NCI-H1694 (cell line): ENCODE measurements at places on chromosomes 7 and 10.

DNA sequence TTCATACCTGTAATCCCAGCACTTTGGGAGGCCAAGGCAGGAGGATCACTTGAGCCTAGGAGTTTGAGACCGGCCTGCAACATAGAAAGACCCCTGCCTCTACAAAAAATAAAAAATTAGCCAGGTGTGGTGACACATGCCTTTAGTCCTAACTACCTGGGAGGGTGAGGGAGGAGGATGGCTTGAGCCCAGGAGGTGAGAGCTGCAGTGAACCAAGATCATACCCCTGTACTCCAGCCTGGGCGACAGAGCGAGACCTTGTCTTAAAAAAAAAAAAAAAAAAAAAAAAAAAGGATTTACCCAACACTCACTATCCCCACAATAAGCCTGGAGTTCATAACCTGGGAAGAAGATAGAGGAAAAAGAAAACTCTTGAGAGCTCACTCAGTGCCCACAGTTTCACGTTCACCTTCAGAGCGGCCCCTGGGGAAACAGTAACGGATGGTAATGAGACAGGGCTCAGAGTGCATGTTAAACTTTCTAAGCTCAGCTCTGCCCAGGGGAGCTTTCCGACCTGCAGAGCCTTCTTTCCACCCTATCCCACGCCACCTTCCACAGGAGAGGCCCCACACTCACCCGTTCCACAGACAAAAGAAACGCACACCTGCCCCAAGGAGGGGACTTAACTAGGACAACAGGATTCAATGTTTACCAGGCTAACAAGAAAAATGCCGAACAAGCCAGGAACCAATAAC is 259.8 kb upstream of the KLF14 start:
- no peak for DNase-seq

- no peak for DNase-seq
Measured at GRCh38 chr10:78921895-78922294, 146.9 kb upstream of the ZMIZ1 start.

DNA sequence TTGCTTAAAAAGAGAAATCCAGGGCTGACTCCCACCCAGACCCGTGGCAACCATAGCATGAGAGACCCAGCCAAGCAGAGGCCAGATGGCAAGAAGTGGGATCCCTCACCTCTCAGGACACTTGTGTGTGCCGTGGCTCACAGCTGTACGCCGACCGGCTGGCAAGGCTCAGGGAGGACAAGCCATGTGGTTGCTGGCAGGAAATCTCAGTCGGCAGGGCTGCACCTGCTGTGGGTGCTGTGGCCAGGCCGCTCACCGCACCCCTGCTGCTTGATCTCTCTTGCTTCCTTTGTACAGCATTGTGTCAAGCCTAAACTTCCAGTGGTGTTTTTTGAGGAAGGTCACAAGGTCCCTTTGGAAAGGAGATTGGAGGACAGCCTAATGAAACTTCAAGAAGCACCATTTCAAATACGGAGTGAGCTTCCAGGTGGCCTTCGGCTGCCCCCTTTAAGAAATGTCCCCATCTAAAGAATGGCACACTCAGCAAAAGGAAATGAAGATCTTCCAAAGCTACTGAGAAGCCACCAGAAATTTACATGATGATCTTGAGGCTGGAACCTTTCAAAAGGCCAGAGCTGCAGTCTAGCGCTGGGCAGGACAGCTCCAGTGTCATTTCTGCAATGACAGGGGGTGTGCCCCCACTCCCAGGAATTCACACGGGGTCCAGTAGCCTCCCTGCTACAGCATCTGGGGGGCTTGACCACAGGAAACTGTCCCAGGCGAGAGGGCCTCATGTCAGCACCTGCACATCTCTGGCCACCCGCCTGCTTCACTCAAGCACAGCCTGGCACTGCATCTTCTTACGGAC is 409.0 kb upstream of the MGMT start:
- DNase-seq, result no peak

GRCh38 chr10:87507879-87508483 is 3.3 kb downstream of the MINPP1 start:
- DNase-seq, result no peak

DNA sequence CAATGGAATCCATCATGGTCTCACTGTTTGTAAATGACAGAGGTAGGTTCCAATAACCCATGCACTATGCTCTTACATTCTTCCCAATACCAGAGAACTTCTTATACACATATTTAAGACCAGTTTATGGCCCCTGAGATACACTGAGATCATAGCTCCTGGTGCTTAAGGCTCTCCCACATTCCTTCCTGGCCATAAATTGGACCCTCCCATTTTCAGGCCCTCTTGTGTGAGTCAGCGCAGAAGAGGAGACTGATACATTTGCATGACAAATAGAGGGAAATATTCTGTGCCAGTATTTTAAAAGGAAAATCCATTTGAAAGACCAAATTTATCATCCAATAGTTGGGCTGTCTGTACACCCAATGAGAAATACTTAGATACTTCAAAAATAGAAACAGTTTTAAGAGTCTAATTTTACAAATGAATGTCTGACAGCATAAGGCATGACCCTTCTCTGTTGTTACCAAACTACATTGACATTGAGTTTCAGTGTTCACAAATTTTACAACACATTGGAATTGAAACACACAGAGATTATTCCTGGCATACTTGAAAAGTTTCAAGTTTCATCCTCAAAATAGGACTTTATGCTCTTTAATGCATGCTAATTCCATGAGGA is 35.3 kb downstream of the SLC16A9 start:
- DNase-seq, result no peak

- no peak for DNase-seq
Measured at GRCh38 chr10:7327885-7328284, 82.9 kb downstream of the SFMBT2 start.

GRCh38 chr10:43976292-43976691 is 327.6 kb upstream of the ZNF32 start:
- DNase-seq, result no peak

- DNase-seq, result no peak
Measured at GRCh38 chr7:116153050-116153449, 57.3 kb upstream of the TES start.

DNA sequence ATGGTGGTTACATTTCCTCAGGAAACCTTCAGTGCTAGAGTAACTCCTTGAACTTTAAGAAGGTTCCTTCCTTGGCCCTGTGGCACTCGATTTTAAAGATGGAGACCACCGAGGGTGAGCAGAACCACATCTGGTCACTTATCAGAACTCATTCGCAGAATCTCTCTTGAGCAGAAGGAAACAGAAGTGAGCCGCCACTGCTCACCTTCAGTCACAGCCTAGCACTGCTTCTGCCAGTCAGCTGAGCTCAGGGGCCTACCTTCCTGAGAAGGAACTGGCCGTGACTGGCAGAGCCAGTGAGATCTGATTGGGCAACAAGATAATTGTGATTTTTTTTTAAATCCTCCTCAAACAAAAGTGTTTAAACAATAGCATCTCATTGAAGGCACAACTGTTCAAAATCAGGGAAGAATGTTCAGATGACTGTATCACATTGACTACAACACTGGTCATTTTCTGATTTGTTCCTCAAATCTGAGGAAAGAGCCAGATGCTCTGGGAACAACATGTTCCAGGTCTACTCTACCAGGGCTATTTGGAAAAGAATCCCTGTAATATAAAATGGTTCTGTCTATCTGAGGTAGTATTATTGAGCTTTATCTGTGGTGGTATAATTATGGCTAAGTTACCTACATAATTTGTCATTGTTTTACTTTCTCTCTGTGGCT is 2.7 kb upstream of the SYPL1 start:
- DNase-seq, result no peak

DNA sequence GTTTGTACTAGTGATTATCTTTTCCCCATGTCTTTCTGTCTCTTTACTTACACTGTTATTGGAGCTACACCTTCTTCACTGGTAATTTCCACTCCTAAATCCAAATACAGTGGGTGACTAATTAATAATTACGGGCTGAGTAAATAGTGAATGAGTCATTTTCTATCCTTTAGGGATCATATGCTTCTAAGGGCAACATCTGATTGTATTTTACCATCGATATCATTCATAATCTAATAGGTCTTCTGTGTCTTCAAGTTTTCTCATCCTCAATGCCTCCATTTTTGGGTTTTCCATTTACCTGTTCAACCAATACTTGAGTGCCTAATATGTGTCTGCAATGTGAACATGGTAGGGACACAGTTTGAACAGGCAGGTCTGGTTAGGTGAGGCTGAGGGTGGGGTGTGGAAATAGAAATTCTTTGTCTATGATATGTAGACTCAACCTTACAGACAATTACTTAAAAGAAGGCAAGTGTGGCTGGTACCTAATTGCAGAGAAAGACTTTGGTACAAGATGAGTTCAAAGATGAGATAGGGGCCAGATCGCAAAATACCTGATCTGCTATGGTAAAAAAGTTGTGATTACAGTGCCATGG is 5.9 kb upstream of the DHX32 start:
- no peak for DNase-seq

DNA sequence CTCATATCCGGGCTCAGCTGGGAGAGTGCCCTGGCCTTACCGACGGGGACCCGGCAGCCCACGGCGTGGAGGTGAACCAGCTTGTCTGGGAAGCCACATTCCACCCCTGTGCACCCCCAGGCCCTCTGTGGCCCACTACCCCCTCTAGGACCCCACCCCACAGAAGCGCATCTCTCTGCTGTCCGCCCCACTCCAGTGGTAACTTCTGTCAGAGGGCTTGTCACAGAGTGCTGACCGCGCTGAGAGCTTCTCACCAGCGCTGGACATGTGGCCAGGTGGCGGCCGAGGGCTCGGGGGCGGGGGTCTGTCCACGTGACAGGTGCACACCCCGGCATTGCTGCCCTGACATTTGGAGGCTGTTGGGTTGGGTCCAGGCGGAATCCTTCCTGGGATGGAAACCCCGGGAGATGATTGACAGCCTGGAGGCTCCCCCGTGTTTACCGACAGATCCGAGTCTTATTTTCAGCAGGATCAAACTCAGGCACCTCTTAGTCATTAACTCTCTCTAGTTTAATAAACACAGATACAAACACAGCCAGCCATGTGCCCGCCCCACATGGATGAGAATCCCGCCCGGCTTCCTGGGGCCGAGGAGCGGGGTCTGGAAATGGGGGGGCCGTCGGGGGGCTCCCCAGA is 5.1 kb downstream of the ELFN1 start:
- DNase-seq, result no peak

- no peak for DNase-seq
Measured at GRCh38 chr7:6438427-6438826, 9.3 kb downstream of the DAGLB start.
